ENCODE measurements at places on chromosomes 2 and 18. TPM values are rescaled to one million over a fixed set of nuclear protein-coding genes. Genes with fewer than 3 reads are reported as not detected.

The NEU4 gene
- not detected for total RNA-seq

The KIF1A gene
- not detected for total RNA-seq

DNA sequence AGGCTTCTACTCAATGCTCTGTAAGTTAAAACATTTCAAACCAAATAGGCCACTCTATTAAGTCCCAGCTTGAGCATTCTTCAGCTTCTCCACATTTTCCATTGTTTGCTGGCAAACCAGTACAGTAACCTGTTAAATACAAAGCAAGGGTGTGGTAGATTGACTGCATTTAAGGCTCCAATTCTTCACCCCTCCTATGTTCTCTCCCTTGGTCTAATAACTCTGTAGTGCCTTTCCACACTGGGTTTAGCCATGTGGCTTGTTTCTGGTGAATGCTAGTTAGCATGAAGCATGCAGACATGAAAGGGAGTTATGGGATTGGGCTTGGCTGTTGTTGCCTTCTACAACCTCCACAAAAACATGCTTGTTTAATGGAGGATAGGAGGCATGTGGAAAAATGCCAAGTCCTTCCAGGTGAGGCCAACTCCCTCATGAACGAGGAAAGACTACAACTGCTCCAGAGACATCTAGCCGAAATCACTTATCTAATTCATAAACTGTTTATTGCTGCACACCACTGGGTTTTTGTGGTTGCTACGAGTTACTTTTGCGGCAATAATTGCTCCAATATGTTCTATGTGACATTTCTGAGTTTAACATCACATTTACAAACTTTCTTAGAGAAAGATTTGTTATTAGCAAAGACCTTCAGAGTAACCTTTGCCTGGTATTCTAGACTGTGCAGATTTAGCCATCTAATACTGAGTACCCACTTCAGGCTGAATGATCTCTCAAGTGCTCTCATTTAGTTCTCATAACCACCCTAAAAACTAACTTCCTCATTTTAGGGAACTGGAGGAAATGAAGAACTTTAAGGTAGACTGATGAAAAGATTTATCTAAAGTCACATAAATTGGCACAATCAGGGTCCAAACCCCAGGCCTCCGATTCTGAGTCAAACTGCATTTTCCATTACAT lies 104.0 kb downstream of the SMAD2 start:
- DNase-seq: no peak

GRCh38 chr18:72986103-72986502 lies 118.3 kb upstream of the NETO1 start:
- DNase-seq: no peak

The CAD gene
- total RNA-seq: 35.7 TPM

GRCh38 chr2:180679693-180680092 lies 300.7 kb upstream of the UBE2E3 start:
- no peak for DNase-seq
